Suppressor macrophage (primary cell): ENCODE measurements at places on chromosomes 3 and 15.

- DNase-seq, result peak; percentile 98
Measured at GRCh38 chr15:69452692-69453521, at the start of gene RPLP1. TSS of gene RPLP1 (plus strand) at chr15:69452818. CDS start at chr15:69452949, 131 bp downstream.

- DNase-seq, result no peak
Measured at GRCh38 chr3:147702509-147702908, 293.3 kb downstream of the ZIC1 start.

DNA sequence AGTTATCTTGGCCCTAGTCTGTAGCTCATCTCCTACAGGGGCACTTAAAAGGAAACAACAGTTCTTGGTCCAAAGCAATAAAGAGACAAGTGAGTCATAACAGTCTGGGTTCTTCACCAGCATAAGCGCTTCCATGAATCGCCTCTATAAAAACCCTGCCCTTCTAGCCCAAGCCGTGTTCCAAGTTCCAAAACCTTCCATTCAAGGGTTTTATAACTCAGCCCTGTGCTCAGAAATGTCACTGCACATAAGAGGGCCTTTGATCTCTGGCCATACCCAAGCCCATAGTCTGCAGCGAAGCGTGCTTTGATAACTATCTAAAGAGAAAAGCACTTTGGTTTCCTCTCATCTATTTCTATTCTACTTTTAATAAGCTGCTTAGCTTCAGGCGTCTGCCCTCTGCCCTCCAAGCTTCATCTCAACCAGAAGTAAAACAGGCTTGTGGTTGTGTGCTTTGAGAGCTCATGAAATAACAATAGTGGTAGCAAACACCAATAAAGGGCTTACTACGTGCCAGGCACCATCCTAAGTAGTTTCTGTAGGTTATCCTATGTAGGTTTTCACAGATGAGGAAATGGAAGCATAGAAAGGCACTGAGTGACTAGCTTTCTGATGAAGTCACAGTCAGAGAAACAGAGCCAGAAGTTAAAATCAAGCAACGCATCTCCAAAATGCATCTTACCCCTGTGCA, 64.0 kb upstream of the AKAP13 start:
- DNase-seq, result no peak

DNA sequence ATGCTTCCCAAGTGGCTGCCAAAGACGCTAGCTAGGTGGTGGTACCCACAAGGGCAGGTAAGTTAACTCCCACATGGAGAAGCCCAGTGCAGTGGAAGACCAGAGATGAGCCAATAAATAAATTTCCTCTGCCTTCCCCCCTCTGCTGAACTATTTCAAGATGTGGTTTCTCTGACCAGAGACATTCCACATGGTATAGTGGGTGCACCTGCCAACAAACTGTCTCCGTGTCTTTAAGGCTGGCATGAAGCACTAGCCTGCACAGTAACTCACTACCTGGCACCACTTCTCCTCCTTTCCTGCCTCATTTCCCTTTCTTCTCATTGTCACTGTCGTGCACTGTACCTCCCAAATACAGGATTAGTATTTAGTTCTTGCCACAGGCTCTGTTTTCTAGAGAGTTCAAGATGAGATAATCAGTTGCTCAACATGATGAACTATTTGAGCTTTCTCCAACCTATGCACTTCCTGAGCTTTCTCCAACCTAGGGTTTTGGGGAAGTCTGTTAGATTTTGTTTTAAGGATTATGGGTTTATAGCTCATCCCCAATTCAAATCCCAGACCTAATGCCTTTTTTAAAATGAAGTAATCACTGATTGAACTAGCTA, 8.4 kb upstream of the CRTAP start:
- DNase-seq, result peak; percentile 60

DNA sequence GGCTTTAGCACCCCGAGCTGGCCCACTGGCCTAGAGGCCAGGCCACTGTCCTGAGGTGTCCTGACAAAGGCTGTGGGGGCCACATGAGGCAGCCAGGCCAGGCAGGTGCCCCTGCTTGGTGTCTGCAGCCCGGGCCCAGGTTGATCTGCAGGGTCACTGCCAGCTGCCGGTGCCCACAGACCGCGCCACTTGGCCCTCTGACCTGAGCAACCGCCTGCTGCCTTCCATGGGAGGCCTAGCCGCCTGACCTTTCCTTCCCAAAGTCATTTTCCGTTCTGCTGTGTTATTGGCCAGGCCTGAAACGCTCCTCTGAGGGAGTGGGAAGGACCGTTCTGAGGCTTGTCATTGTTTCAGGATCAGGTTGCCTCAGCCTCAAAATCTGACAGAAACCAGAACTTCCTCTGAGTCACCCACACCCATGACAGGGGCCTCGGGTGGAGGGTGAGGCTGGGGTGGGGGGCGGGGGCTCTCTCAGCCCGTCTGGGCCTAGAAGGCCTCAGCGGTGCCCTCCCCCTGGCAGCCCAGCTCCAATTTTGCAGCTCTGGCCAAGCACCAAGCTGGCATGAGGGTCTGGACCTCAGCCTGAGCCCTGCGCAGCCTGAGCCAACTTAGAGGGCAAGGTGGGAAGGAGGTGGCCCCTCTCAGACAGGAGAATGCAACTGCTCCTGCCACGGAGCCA, 140.7 kb upstream of the MEF2A start:
- peak; percentile 96 for DNase-seq
